ENCODE measurements at places on chromosomes 16 and 17.

- no peak for ATAC-seq
Observed at GRCh38 chr17:58360296-58361063, 8.5 kb upstream of the SUPT4H1 start.

- ATAC-seq: no peak
Observed at GRCh38 chr16:67869653-67870052, 3.2 kb upstream of the EDC4 start.

DNA sequence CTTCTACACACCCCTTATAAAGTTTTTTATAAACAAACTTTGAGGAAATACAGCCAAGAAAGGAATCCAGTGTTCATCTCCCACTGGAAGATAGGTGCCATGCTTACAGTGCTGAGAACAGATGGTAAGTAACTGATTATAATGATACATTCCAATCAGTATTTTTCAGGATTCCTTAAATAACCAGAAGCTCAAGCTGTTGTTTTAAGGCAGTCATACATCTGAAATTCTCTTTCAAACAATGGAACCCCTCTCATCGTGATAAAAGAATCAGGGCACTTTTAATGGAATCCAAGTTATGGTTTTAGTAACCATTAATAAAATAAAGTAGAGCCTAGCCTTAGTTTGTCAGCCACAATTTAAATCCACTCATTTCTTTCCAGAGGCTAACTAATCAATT, 56.1 kb upstream of the STAC2 start:
- no peak for ATAC-seq

DNA sequence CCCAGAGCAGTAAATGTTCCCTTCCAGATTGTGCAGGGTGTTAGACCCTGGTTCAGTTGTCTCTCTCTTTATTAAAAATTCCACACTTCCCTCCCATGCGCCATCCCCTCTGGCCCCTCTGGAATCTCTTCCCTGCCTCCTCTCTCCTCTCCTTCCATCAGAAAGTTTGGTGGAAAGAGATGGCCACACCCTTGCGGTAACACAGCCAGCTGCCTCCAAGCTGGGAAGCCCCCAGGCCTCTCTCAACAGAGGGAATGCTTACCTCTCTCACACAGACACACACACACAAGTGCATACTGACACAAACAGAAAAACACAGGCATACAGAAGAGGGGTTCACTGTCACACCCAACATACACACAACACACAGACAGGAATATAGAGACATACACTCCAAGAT, 220.5 kb downstream of the C16orf78 start:
- ATAC-seq: no peak

DNA sequence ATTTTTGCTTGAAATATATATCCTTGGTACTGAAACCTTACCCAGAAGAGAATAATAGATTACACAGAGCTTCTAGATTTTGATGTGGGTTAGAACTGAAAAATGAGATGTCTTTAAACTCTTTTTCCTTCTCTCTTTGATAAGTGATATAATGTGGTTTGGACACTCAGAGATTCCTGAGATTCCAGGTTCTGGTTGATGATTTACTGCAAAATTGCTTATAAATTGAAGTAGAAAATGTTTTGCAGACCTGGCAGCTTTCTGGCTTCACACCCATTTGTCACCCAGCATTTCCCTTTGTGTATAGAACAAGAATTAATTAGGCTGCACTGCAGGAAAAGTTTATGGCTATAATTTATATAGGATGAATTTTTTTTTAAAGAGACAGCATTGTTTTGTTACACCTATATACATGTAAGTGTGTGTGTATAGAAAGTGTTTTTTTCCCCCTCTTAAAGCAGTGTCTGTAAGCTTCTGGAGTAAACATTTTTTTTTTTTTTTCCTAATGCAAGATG, 23.5 kb downstream of the AATF start:
- no peak for ATAC-seq

- ATAC-seq: no peak
Observed at GRCh38 chr17:62179525-62180161, 114.6 kb upstream of the MED13 start.

DNA sequence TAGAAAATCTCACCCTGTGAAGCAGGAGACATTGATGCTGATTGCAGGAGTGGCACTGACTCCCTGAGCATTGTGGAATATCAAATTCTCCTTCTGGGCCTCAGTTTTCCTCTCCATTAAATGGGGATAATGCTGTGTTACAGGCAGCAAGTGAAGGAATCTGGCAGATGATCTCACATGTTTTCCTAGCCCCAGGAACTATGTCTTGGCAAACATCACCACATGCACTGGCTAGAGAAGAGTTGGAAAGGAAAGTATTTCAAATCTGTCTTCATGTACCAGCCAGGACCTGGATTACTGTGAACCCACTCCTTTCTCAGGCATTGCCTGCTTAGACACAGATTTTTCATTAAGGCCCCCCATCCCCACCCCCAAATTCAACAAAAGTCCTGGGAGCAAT, 13.6 kb upstream of the CCL8 start:
- no peak for ATAC-seq

GRCh38 chr16:11669380-11670146, 1.3 kb downstream of the SNN start:
- no peak for ATAC-seq
